ENCODE measurements at places on chromosomes 16 and 17. TPM values are rescaled to one million over a fixed set of nuclear protein-coding genes. Genes with fewer than 3 reads are reported as not detected.

GRCh38 chr17:61240851-61241468 lies 158.7 kb upstream of the TBX2 start:
- no peak for DNase-seq

DNA sequence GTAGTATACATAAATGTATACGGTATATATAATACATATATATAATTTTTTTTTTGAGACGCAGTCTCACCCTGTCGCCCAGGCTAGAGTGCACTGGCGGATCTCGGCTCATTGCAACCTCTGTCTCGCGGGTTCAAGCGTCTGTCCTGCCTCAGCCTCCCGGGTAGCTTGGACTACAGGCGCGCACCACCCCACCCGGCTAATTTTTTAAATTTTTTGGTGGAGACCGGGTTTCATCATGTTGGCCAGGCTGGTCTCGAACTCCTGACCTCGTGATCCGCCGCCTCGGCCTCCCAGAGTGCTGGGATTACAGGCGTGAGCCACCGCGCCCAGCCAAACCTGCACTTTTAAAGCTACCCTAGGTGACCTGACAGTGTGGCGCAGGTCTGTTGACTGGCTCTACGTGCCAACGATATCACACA lies 745 bp downstream of the PAM16 start:
- DNase-seq, result no peak

DNA sequence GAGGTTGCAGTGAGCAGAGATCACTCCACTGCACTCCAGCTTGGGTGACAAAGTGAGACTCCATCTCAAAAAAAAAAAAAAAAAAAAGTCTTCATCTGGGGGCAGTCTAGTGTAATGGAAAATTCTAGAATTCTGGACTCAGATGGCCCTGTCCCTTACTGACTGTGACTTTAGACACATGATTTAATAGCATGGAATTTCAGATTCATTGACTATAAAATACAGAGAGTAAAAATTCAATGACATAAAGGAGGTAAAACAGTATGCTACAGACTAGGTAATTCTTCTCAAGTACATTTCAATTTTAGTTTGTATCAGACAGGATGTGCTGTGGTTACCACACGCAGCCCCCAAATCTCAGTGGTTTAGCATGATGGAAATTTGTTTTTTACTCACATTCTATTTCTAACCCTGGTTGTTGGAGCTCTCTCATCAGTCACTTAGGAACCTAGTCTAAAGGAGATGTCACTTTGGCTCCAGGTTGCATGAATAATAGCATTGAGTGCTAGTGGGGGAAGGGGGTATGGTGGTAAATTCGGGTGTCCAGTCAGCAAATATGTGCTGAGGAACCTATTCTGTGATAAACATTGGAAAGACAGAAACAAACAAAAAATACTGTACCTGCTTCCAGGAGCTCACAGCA lies 444.0 kb downstream of the XYLT1 start:
- DNase-seq, result no peak

DNA sequence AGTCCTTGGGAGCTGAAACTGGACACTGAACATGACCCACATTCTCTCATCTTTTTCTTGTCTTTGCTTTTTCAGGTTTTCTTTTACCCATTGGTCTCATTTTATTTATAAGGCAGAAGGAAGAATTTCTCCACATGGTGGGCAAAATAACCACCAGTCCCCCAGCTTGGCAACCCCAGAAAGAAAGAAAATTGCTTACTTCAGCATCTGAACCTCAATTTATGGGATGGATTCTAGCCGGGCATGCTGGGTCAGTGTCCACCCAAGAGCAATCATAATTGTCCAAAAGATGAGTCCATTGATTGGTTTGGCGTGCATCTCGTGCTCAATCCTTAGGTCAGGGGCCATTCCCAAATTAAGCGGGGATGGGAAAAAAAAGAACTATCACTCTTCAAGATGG lies 163.7 kb downstream of the TMEM114 start:
- DNase-seq, result no peak

GRCh38 chr16:56667581-56668571 lies at the start of gene MT1G:
Gene MT1G (minus strand): TSS chr16:56668065. CDS start chr16:56667993, 72 bp downstream.
- DNase-seq, result peak; percentile 54

- no peak for DNase-seq
Measured at GRCh38 chr17:21304091-21304490, 19.6 kb downstream of the MAP2K3 start.

DNA sequence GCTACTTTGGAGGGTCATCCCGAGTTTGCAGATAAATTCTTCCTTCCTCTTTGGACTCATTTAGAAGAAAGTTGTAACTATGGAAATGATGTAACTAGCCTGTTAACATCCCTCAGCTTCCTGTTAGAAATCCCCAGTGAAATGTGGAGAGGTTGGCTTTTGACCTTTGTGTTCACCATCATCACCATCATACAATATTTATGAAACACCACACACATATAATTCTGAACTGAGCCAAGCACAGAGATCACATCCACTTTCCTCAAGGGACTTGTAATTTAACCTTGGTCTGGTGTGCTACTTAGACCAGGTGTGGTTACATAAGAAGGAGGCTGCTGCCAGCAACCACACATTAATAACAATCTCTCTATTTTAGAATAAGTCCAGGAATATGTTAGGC lies 2.5 kb downstream of the CAPNS2 start:
- DNase-seq, result peak; percentile 36

DNA sequence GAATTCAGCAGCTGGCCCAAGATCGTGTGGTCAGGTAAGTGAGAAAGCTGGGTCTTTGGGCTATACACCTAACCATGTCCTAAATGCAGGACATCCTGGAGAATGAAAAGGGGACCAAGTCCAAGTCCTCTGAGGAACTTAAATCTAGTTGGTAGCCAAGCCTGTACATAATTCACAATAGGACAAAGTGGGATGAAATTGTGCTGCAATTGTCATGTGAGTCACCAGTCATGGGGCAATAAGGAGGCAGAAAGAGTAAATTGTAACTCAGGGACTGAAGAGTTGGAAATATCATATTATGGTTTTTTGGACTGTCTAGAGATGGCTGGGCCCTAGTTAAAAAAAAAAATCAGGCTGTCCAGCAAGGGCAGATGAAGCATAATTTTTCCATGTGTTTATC lies 202.6 kb downstream of the CYLD start:
- DNase-seq, result peak; percentile 6

ZPBP2 gene
- not detected for polyA plus RNA-seq
